ENCODE measurements at places on chromosomes 4 and X.

DNA sequence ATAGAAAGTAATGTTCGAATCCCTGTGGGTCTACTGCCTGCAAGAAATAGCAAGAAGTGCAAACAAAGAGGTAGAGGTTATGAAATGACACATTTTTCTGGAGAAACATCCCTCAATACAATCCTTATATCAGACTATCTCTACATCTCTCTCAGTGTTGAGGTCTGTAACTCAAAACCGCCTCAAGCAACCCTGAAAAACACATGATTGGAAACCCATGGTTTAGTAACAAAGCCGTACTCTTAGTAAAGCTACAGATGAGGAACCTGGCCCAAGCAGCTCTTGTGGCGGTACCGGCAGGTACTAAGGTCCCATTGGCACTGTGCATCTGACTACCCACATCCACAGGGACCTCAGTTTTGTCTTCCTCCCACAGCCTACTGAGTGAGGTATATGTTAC, 53.9 kb downstream of the IRF2 start:
- DNase-seq: no peak

DNA sequence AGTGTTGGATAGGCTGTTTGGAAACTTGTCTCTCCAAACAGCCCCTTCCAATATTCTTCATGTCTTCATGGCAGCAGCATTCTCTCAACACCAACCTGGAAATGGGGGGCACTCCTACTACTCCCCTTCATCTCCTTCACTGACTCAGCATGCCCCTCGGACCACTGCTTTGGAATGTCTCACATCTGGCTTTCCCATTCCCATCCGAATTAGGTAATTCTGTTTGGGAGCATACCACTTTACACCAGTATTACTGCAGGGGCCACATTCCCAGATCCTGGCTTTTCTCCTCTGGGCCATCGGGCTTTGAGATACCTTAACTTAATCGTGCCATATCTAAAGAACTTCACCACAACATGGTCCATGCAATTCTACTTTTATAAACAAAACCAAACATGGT, 100.8 kb downstream of the MAML3 start:
- no peak for DNase-seq

- no peak for DNase-seq
These were observed 125.3 kb downstream of the UBE2K start for GRCh38 chr4:39823191-39823590.

GRCh38 chr4:14848229-14848628, 154.1 kb upstream of the CPEB2 start:
- DNase-seq: no peak

DNA sequence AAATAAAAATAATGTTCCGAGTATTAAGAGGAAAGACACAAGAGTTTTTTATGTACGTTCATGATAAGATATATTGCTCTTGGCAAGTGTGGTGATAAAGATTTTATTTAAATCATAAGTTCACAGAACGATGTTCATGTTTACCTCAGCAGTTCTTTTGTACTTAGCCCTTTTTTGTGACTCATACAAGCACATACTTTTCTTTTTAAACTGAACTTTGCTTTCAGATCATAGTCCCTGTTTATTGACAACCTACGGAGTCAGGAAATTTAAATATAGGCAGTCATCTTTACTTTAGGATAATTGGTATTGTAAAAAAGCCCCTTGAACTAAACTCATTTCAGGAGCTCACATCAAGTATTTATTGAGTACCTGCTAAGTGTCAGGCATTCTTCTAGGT, 1.3 kb upstream of the CTSO start:
- no peak for DNase-seq

DNA sequence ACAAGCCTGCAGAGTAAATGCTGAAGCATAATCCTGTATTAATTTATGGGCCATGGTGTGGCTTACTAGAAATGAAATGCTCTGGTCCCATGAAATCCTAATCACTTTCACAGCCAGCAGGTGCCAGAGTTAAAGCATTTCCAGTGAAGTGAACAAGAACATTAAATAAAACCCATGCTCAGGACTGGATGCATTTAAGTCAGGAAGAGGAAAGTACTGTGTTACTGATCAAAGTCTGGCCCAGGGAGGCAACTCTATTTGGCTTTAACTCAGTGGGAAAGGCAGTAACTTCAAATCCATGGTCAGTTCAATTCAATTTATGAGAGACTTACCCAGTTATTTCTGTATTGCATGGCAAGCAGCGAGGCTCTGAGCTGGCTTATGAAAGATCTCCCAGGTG, 29.2 kb downstream of the AGA start:
- DNase-seq: no peak

- DNase-seq: no peak
These were observed 57.9 kb upstream of the PLS3 start for GRCh38 chrX:115503099-115503498.

GRCh38 chrX:155997436-155997835, at the start of gene IL9R:
TSS of gene IL9R (plus strand) at chrX:155997696. CDS start at chrX:155997760, 64 bp downstream.
- DNase-seq: peak; percentile 95

GRCh38 chrX:71228063-71228642, 5.1 kb downstream of the GJB1 start:
- DNase-seq: no peak

- DNase-seq: no peak
These were observed 611.4 kb downstream of the KCTD8 start for GRCh38 chr4:43837171-43837570.

- DNase-seq: peak; percentile 30
These were observed 611.3 kb upstream of the CPXCR1 start for GRCh38 chrX:88135735-88136134.

GRCh38 chr4:960636-961350, 12.6 kb downstream of the DGKQ start:
- no peak for DNase-seq

GRCh38 chrX:153499876-153500275, 5.1 kb downstream of the BGN start:
- no peak for DNase-seq

DNA sequence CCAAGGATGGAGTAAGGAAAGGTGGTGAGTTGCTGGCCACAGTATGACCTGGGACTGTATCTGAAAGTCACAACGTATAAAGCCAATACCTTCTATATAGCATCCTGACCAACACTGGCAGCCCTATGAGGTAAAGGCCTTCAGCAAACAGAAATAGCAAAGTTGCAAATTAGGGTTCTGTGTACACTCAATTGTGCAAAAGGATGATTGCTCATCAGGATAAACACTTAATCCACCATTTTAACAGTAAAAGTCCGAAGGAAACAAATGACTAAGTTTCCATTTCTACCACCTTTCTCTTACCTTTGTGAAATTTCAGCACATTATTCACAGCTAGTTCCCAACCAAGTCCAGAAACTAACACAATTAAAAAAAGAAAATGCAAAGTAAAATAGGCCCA, 1.4 kb upstream of the FNIP2 start:
- DNase-seq: no peak

DNA sequence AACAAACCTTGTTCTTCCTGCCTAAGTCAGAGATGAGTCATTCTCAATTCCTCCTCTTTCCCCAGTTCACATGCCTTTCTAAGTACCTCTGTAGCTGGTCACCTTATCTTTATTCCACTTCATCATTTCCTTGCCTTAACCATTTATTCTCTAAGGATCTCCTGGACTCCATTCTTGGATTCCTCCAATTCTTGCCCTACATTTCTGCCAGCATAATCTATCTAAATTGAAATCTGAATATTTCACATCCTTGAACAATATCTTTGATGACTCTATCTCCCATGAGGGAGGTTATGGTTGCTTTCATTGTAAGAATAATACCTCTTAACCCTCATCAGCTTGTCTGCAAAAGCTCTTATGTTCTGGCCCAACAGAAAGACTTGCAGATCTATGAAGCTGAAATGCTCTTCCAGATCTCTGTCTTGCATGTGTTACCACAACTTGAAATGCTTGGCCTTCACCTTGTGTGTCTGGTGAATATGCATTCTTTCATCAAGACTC, 28.6 kb upstream of the PDE5A start:
- DNase-seq: no peak

- DNase-seq: no peak
These were observed 267.9 kb downstream of the TLL1 start for GRCh38 chr4:166140951-166141350.

DNA sequence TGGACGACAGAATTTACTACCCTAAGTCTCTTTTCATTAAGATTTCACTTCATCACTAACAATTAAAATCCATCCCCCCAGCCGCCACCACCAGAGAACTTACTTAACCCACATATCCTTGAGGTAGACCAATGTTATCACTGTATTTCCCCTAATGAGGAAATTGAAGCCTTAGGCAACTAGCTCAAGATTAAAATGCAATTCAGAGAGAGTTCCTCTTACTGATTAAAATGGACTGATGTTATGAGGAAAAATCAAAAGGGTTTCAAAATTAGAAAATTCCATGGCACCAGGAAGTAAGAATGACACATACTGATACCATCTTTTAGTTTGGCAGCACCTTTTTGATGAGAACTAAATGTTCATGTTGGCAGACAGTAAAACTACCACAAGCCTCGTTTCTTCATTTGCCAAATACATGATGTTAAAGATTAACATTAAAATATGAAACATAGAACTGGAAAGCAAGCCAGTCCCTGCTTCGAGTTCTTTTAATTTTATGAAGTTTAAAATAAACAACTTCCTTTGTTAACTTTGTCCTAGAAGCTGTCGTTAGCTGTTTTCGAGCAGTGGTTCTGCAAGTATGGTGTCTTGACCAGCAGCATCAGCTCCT, 69.3 kb upstream of the CCDC160 start:
- DNase-seq: peak; percentile 9

GRCh38 chrX:73076838-73077237, 2.5 kb downstream of the PABPC1L2A start:
- DNase-seq: no peak

GRCh38 chr4:42636645-42636949, 20.3 kb downstream of the ATP8A1 start:
- no peak for DNase-seq

DNA sequence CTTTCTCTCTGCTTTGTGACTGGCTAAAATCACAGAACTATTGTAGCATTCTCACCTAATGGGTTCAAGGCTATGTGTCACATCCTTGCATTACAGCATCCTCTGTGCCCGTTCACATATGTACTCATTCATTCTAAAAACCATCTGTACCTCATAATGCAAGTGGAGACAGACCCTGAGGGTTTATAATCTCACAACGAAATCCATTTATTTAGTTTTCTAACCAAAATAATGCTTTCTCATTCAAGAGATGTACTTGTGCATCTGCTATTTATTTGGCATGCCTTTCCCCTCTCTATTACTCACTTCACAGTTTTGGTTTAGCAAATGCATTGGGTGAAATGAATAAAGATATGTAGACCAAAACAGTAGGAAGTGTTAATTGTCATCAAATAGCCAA, 261.5 kb downstream of the DCHS2 start:
- DNase-seq: no peak

DNA sequence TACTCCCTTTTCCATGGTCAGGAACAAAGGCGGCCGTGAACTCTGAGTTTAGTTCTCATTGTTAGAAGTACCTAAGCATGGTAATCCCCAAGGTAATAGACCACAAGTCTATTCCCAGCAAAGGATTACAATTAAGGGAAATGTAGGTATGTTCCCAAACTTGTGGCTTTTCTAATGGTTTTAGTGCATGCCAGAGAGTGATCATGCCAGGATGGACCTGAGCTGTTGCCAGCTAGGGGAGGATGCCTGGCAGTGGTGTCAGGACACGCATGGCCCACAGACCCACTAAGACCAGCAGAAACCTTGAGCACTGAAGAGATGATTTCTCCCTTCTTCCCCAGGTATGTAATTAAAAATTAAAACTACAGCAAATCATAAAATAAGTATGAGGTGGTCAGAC, 60.8 kb downstream of the COQ2 start:
- DNase-seq: no peak

DNA sequence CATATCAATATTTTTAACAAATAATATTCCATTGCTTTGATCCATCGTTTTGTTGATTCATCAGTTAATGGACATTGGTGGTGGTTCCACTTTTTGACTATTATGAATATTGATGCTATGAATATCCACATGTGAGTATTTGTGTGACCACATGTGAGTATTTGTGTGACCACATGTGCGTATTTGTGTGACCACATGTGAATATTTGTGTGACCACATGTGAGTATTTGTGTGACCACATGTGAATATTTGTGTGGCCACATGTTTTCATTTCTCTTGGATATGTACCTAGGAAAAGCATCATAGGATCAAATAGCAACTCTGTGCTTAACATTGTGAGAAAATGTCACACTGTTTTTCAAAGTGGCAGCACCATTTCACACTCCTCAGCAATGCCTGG, 433.6 kb upstream of the FRG1 start:
- DNase-seq: no peak

DNA sequence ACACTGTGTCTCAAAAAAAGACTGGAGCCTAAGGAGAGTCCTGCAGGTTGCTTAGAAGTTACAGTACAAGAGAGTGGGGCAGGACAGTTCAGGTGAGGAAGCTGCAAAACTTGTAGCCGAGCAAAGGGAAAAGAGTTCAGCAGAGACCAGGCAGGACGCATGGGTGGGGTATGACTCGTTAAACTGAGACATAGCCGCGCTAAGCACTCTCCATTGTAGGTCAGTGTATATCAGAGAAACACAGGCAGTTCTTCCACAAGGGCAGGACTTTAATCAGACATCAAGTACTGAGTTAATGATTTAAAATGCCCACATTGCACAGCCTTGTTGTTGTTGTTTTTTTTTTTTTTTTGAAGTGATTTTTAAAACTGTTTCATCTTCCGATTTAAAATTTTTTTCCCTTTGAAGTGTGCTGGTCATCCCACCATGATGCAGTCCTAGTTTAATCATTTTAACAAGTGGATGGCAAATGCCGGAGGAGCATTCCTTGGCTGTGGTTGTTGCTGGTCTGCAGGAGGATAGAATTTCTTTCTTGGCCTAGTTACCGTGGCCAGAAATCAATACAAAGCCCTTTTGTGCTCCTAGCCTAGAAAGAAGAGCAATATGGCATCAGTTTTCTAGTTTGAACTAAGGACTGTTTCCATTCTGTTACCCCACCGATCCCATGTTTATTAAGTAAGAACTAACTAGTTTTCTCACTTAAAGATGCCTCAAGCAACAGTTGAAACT, 10.3 kb downstream of the LAP3 start:
- DNase-seq: no peak

DNA sequence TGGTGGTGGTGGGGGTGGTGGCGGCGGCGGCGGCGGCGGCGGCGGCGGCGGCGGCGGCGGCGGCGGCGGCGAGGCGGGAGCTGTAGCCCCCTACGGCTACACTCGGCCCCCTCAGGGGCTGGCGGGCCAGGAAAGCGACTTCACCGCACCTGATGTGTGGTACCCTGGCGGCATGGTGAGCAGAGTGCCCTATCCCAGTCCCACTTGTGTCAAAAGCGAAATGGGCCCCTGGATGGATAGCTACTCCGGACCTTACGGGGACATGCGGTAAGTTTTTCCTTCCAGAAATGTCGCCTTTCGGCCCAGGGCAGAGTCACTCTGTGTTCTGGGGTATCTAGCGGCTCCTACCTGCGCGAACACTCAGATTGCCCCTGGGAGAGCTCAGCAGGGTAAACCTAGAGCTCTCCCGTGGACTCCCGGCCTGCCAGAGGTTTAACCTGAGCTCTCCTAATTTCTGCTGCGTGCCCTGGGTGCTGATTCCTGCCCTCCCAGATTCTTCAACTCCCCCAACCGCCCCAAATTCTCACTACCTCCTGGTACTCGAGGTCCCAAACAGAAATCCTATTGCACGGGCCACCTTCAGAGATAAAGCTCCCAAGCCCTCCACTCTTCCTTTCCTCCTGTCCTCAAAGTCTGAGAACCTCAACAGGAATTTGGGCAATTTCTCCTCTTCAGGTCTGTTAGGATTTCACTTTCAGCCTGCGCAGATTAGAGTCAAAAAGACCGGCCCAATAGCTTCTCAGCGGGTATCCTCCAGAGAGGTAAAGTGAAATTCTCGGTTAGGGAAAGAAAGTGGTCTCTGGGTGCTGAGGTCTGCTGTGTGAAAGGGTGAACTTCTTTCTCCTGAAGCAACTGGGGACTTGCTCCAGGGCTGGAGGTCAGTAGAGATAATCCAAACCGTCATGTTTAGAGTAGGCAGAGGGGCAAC, 2.9 kb downstream of the AR start:
- DNase-seq: peak; percentile 1
